ENCODE measurements at places on chromosomes 12 and 14. TPM values are rescaled to one million over a fixed set of nuclear protein-coding genes. Genes with fewer than 3 reads are reported as not detected.
A peak's percentile ranks its signal among the peaks of the same experiment; 100 is the strongest.

GRCh38 chr12:108146035-108146893 lies 17.2 kb downstream of the WSCD2 start:
- DNase-seq = no peak

The SIVA1 gene
- 65.1 TPM for total RNA-seq

The KRT80 gene
- total RNA-seq = 0.17 TPM

DNA sequence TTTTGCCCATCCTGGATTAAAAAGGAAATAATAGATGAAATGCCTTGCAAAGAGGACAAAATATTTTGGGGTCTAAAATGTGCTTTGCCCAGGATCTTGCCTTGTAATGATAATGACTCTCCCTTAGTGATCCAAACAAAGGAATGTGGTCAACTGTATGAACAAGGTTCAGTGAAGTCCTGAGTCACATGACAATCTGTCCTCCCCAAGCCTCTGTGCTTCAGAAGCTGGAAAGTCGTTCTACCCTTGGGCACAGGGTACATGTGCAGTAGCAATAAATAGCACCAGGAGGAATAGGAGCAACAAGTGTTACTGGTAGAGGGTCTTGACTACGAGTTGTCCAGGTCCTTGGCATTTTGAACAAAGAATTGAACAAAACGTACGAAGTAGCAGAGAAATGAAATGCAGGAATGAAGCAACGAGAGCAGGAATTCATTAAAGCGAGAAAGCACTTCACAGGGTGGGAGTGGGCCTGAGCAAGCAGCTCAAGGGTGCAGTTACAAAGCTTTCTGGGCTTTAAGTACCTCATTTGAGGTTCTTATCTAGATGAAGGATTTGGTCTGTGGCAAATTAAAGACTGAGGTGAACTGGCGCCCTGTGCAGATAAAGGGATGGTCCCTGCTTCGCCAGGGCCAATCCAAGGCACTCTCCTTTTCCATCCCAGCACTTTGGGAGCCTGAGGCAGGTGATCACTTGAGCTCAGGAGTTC lies 65.8 kb downstream of the RESF1 start:
- DNase-seq = peak; percentile 11

The DHH gene
- under 0.01 TPM for total RNA-seq

The HELB gene
- 2.6 TPM for total RNA-seq

GRCh38 chr14:67516676-67517075 lies 16.4 kb upstream of the PLEKHH1 start:
- DNase-seq = no peak

- no peak for DNase-seq
Observed at GRCh38 chr12:124030008-124030407, 57.0 kb downstream of the ZNF664 start.

GRCh38 chr12:41970744-41971143 lies 173.9 kb downstream of the GXYLT1 start:
- DNase-seq = no peak

The KNTC1 gene
- 8.0 TPM for total RNA-seq

- DNase-seq = peak; percentile 99
Observed at GRCh38 chr14:94598816-94599655, 13.2 kb upstream of the SERPINA3 start.

- no peak for DNase-seq
Observed at GRCh38 chr14:95257521-95257920, 62.2 kb downstream of the CLMN start.

- peak; percentile 11 for DNase-seq
Observed at GRCh38 chr12:107126796-107127481, 33.6 kb upstream of the CRY1 start.

The RPS6KA5 gene
- total RNA-seq = 2.0 TPM

The ERBB3 gene
- total RNA-seq = 0.66 TPM

- peak; percentile 85 for DNase-seq
Observed at GRCh38 chr12:27505109-27505508, 18.9 kb upstream of the PPFIBP1 start.

The TRIM9 gene
- total RNA-seq = 0.50 TPM

GRCh38 chr14:99667821-99668220 lies 16.3 kb upstream of the CYP46A1 start:
- no peak for DNase-seq

GRCh38 chr12:130977046-130977742 lies 23.5 kb downstream of the ADGRD1 start:
- DNase-seq = no peak

The WNT1 gene
- total RNA-seq = not detected

GRCh38 chr12:53298164-53298563 lies 1.3 kb upstream of the MYG1 start:
- DNase-seq = peak; percentile 67

DNA sequence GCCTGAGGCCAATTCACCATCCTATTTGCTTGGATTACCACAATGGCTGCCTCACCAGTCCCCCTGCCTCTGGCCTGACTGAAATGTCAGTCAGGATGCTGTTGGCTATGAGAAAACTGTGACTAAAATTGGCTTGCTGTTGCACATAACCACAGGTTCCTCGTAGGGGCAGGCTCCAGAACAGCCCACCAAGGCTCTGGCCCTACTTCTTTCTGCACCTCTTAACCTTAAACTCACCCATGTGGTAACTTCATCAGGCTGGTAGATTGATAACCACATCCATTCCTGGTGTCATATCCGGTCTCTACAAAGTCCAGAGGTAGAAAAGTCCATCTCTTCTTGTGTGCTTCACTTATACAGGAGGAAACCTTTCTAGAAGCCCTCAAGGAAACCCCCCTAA lies 172.4 kb upstream of the PLXNC1 start:
- no peak for DNase-seq

DNA sequence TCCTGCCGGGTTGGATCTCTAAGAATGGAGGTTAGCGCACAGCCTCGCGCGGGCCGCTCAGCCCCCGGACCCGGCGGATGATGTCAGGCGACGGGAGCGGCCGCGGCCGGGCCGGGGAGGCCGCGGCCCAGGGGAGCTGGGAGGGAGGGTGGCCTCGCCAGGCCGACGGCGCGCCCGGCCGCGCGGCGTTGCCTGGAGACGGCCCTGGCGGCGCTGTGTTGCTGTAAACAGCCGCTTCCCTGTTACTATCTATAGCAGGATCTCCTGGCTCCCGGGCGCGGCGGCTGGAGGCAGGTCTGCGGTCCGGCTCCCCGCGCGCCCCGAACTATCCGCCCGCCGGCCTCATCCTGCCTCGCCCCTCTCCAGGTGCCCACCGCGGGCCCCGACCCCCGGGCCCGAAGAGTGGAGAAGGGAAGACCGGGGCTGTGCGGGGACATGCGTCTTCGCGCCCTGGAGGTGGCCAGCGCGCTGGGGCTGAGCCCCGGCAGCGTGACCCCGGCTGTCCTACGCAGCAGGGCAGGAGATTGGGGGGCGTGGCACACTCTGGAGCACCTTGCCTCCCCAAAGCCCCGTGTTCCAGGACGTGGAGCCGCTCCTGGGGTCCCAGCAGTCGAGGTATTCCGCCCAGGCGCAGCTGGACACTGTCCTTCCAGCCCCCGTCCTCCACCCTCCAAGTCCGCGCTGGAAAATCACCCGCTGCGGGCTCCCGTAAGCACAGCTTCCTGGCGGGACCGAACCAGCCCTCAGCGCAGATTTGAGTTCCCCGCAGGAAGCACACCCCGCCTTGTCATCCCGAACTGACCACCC lies 1.4 kb upstream of the FOS start:
- no peak for DNase-seq

The DNAI7 gene
- 0.17 TPM for total RNA-seq

The SERPINA3 gene
- total RNA-seq = 7.2 TPM

DNA sequence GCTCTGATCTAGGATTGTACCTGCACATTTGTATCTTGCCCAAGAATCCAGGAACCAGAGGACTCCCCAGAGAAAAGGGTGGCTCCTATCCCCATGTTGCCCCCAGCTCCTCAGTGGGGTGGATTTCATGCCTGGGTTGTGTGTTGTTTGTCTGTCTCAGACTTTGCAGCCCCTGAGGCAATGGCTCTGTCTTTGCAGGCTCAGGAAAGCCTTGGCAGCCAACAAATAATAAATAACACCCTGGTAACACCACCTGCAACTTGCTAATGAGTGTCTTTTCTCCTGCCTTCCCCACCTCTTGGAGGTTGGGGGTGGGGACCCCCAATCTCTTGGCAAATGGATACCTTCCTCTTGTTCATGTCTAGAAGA lies 65.2 kb upstream of the CISTR start:
- no peak for DNase-seq

DNA sequence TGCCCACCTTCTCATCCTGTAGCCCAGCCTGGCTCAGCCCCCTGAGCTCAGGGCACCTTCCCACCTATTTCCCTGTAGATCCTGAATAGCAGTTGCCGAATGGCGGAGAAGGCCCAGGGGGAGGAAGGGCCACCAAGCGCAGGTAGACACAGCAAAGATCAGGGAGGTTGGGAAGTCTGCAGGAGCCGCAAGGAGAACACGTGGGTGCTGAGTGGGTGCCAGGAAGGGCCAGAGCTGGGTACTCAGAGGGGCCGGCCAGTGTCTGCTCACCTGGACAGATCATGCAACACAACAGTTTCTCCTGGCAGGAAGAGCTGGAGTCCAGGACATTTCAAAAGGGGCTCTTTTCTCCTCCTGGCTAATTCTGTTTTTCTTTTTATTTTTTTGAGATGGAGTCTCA lies 30.6 kb downstream of the CHGA start:
- DNase-seq = no peak

GRCh38 chr12:104865080-104865479 lies 93.0 kb downstream of the SLC41A2 start:
- no peak for DNase-seq

DNA sequence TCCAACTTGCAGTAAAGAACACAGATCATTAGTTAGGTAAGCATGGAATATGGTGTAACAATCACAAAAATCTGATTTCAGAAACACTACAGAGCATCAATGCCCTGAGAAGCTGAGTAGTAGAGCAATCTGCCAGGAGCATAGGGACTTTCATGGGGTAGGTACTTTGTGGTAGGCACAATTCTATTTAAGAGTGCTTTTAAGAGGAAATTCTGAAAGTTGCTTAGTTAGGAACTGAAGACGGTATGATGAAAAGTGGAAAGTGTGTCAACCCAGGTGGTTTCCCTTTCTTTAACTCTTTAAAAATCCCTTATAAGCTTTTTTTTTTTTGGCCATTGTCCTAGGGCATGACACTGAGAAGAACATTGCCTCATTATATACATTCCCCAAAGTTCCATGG lies 535.7 kb upstream of the FBXO33 start:
- DNase-seq = no peak

GRCh38 chr12:121297435-121297991 lies 1.0 kb upstream of the CAMKK2 start:
- DNase-seq = peak; percentile 42

GRCh38 chr12:43241986-43242385 lies 310.0 kb downstream of the ADAMTS20 start:
- DNase-seq = peak; percentile 82

Measured in fibroblast of lung (primary cell).